ENCODE measurements at places on chromosomes 7 and 10. TPM values are rescaled to one million over a fixed set of nuclear protein-coding genes. Genes with fewer than 3 reads are reported as not detected.
A peak's percentile ranks its signal among the peaks of the same experiment; 100 is the strongest.

DNA sequence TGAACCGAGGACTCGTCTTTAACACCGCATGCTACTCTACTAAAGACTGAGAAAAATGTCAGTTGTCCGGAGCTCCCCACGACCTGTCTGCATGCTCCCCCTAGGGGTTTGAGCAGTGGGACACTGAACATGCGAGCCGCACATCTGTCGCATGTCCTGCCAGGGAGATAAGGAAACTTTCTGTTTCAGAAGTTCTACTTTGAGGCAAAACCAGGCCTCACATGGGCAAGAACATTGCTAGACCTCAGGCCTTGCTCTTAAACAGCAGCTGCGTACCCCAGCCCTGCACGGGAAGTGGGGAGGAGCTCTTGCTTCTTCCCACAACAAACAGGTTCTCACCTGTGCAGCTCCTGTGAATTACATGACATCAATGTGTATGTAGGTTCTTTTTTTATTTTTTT, 30.3 kb upstream of the HERPUD2 start:
- DNase-seq: no peak

- DNase-seq: no peak
These were observed 201.5 kb downstream of the DNAJB6 start for GRCh38 chr7:157538321-157538720.

Gene CUTC
- total RNA-seq: 8.1 TPM

DNA sequence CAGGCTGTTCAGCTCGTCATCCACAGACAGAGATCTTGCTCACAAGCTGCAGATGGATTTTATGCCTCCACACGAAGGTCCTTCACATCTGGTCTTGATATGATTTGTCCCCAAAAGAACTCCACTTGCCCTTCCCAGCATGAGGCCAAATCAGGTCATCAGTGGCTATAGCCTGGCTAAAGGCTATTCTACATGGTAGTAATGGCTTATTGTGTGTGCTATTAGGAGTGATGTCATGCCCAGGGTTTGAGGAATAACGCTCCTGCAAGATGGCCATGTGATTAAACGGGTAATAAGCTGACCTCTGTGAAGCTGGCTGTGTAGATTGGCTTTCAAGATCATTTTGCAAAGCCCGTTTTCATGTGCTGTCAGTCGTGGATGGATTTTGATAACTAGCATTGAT, 313.8 kb downstream of the FRMD4A start:
- no peak for DNase-seq

- DNase-seq: no peak
These were observed 86.7 kb downstream of the VOPP1 start for GRCh38 chr7:55485501-55486191.

DNA sequence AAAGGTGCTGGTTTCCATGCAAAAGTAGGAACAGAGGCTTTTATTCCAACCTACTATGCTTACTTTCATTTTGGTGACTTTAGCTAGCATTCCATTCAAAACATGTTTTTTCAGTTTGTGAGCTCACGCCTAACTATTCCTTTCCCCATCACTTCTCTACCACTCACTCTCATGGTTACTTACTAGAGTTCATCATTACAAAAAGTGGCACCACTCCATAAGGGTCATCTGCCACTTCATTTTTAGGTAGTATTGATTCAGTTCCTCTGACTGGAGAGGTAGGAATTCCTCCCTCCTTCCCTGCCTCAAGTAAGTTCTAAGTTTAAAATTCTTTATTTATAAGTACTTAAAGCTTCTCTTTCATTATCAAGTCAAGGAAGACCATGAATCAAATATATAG, 543.1 kb downstream of the HTR7 start:
- DNase-seq: no peak

DNA sequence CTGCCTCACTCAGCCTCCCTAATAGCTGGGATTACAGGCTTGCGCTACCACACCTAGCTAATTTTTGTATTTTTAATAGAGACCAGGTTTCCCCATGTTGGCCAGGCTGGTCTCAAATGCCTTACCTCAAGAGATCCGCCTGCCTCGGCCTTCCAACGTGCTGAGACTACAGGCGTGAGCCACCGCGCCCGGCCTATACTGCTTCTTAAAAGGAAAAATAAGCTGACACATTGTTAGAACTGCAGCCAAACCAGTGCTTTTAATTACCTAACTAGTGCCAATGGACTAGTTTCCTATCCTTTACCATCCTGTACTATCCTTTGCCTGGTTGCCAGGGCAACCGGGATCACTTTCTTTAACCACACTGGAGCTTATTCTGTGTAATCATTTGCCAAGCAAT, 108.0 kb downstream of the LRRTM3 start:
- no peak for DNase-seq

Gene GPR141
- not detected for total RNA-seq

DNA sequence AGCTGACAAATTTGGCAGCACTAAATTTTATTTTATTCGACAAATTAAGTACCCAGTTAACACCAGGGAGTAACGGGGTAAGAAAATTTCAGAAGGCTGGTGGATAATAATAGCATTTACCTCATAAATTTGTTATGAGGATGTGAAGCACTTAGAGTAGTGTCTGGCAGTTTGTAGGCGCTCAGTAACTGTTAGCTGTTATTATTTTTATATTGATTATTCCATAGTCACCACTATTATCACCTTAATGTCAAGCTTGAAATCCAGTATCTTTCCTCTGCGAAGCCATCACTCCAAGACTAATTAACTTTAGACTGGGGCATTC, 563 bp upstream of the COA1 start:
- DNase-seq: no peak

GRCh38 chr7:24401628-24402593, 117.9 kb downstream of the NPY start:
- peak; percentile 59 for DNase-seq

DNA sequence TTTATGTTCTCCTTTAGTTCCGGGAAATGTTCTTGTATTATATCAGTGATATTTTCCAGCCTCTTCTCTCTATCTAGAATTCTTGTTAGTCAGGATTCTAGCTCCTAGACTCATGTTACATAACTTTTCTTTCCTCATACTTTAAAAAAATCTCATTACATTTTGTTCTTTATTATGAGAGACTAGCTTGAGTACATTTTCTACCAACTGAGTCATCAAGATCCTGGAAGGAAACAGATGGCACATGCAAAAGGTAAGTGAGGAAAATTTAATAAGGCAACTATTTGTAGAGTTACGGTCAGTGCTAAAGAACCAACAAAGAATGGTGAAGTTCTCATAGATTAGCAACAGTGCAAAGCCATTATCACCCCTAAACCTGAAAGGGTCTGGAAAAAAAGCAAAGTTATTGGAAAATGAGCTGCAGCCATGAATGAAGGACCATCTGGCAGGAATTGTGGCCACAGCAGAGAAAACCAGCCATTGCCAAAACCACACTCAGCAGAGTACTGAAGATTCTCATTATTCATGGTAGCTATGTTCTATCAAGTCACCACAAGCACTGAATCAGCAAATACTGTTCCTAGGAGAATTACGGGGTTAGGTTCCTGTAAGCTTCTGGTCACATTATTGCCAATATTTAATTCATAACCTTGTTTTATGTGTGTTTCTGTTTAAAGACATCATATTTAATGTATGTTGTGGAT, 98.3 kb upstream of the C7orf33 start:
- DNase-seq: no peak

Gene SLC13A1
- total RNA-seq: not detected

GRCh38 chr7:117066668-117067067, 113.4 kb downstream of the ST7 start:
- no peak for DNase-seq

Gene IFIT1
- 8.3 TPM for total RNA-seq

DNA sequence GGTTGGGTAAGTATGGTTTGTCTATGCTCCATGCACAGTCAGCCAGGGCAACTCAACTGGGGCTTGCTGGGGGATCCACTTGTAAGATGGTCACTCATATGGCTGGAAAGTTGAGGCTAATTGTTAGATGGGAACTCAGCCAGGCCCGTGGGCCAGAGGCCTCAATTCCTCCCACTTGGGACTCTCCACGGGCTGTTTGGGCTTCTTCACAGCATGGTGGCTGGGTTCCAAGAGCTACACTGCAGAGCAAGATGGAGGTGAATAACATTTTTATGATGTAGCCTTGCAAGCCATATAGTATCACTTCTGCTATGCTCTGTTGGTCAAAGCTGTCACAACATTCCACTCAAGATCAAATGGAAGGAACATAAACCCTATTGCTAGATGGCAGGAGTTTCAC, 39.2 kb downstream of the ELMO1 start:
- DNase-seq: no peak

Gene PIP
- total RNA-seq: not detected

DNA sequence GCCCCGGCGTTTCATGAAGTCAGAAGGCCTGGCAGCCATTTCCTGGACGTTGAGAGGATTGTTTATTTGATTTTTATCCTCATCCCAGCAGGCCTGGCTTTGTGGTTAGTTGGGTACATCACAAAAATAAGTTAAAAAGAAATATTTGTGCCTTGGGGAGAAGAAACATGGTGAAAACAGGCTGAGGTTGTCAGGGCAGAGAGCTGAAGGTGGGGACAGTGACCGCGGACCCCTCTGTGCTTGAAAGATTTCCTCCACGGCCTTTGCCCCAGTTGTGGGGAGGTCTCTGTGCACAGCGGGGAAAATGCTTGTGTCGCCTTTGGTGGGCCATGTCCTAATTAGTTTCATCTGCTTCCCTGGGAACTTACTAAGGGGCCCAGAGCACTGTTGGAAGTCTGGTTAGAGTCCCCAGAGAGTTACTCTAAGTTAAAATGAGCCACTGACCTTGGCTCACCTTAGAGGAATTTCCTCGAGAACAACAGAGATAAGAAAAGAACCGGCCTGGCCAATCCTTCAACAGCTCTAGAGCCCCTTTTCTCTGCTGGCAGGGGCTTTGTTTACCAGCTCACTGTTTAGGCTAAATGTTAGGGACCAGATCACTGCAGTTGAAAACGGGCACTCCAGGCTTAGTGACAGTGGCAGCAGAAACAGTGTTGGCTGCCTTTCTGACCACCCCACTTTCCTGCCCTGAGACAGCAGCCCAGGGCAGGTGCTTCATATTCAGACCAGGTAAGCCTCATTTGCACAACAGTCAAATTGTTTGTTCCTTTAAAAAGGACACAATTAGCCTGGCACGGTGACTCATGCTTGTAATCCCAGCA, 37.9 kb downstream of the CRCP start:
- DNase-seq: no peak

- DNase-seq: no peak
These were observed 144.6 kb upstream of the COL1A2 start for GRCh38 chr7:94250124-94250523.

Gene PRXL2A
- total RNA-seq: 9.3 TPM

- DNase-seq: no peak
These were observed 267.8 kb upstream of the MYO3A start for GRCh38 chr10:25666276-25666675.

GRCh38 chr7:100053215-100053614, 3.6 kb downstream of the ZSCAN21 start:
- peak; percentile 93 for DNase-seq

- DNase-seq: no peak
These were observed 79.1 kb downstream of the VTI1A start for GRCh38 chr10:112526139-112526538.

DNA sequence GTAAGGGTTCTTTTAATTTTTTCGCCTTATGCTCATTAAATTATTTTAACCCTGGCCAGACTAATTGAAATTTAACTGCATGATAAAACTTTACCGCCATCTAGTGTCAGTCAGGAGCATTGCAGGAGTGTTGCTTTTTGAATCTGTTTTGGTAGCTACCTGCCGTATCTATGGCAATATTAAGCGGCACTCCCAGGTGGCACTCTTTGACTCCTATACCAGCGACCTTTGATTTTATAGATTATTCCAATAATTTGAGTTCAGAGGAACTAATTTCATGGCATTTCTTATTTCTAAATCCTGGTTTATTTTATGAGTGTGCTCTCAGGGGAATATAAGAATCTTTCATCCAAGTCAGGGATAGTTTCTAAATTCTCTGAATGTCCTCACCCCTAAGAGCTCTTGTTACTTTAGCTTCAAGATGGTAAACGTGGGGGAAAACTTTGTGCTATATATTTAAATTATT, 198.9 kb downstream of the REEP3 start:
- DNase-seq: peak; percentile 92

DNA sequence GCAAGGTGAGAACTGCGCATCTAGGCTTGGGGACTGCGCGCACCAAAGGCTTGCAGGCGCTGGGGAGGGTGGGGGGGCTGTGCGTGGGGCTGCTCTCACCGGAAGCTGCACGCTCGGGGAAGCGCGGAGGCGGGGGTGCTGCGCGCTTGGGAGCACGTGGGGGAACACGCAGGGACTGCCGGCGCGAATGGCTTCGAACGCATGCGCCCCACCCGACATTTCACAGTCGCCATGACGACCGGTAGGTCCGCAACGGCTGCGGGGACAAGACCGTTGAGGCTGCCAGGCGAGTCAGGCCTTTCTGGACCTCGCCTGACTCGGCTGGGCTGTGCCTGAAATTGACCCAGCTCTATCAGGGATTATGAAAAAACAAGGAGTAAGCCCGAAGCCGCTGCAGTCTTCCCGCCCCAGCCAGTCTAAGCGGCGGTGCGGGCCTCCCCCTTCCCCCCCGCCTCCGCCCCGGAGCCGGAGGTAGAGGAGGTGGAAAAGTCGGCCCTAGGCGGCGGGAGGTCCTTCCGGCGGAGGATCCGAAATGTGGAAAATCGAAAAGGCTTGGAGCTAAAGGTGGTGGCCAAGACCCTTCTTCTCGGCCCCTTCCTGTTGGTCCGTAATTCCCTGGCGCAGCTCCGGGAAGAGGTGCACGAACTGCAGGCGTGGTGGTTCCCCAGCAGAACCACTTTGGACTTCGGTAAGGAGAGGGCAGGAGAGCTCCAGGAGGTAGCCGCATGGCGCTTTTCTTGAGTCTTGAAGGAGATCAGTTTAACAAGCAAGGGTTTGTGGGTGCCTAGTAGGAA, 34.9 kb upstream of the STEAP1 start:
- DNase-seq: no peak

Gene CYP26C1
- 0.18 TPM for total RNA-seq

GRCh38 chr7:110988890-110989501, 101.9 kb upstream of the LRRN3 start:
- DNase-seq: no peak

Gene VKORC1L1
- 12.0 TPM for total RNA-seq

Gene PLAC9
- not detected for total RNA-seq

Gene BLVRA
- 0.73 TPM for total RNA-seq

GRCh38 chr7:38162036-38162435, 16.0 kb upstream of the STARD3NL start:
- no peak for DNase-seq

GRCh38 chr7:142808802-142809583, 38.2 kb downstream of the PRSS2 start:
- peak; percentile 88 for DNase-seq

GRCh38 chr7:21829731-21830130, 116.0 kb downstream of the CDCA7L start:
- DNase-seq: no peak

- DNase-seq: no peak
These were observed 46.0 kb downstream of the FOXK1 start for GRCh38 chr7:4727914-4728705.

DNA sequence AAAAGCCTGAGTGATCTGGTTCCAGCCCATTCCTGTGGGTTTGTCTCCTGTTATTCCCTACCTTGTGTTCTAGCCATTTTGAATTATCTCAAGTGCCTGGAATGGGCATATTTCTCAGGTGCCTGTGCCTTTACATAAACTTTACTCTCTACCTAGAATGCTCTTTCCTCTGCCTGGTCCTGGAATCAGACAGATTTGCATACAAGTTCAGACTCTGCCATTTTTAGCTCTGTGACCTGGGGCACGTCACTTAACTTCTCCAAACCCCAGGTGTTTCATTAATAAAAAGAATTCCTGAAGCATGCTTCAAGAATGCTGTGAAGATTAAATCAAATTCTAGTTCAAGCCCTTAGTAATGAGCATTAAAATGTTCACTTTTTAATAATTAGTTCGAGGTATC, 7.8 kb downstream of the DCLRE1A start:
- no peak for DNase-seq

- no peak for DNase-seq
These were observed 45.3 kb downstream of the PDLIM1 start for GRCh38 chr10:95245425-95246055.

GRCh38 chr7:39540320-39540719, 25.9 kb upstream of the YAE1 start:
- no peak for DNase-seq
